ENCODE measurements at places on chromosomes 4 and X.

DNA sequence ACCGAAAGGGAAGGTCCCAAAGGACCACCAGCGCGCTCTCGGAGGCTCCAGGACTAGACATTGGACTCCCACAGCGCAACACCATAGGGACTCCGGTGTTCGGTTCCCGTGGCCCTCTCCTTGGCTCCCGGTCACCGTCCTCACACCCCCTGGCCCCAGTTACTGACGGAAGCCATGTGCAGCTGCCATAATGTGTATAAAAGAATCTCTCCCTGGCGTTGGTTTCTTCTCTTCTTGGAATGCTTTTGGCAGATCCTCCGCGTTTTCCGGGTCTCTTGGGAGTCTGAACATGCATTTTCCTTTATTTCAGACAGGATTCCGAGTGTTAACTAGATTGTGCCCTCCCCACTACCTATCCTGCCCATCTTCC, 69.8 kb downstream of the FBXO8 start:
- DNase-seq: no peak

GRCh38 chr4:124717101-124717500, 4.6 kb upstream of the ANKRD50 start:
- DNase-seq: no peak

GRCh38 chr4:121237069-121237399, 72.9 kb upstream of the TNIP3 start:
- no peak for DNase-seq

DNA sequence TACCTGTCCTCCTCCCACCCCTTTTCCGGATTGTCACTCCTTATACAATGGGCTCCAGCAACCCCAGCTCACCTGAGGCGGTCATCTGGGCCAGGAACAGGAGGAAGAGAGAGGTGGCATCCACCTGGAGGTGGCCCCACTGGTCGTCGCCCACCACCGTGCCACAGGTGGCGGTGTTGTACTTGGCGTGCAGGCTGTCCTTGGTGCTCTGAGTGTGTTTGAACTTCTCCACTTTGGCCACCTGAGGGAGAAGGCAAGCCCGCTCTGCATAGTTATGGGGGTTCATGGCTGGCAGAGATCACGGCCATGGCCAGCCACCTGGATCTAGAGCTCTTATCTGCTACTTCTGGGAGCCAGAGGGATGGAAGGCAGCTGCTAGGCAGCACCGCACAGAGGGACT, 32.9 kb downstream of the PHKA2 start:
- no peak for DNase-seq

DNA sequence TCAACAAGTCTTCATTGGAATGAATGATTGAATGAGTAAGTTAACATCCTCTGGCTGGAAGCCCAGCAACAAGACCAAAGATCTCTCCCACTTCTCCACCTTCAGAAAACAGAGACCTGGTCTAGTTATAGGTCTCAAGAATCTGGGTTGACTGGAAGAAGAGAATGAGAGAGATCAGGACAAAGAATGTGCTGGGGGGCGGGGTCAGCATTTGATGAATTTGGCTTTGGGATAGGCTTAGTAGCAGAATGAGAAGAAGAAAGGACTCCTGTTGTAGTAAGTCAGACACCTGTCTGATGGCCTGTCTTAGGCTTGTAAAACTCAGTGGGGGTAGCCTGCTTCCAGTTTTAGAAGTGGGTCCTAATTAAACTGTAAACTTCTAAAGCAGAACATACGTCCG, 51.0 kb downstream of the TRIM2 start:
- DNase-seq: no peak

DNA sequence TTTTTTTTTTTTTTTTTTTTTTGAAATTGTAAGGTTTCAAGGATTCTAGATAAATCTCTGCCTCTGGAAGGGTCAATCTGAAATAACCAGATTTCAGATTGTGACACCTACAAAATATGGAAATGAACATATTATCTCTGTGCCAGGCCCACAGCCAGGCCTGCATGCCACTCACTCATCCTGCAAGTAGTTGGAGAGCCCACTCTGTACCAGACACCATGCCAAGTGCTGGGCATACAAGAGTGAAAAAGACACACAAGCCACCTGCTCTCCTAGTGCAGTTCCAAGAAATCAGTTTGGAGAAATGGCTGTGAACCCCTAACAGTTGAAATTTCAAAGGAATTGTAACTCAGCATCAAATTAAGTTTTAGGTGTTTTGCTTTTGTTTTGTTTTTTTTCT, 145.9 kb upstream of the NOCT start:
- no peak for DNase-seq

GRCh38 chr4:110019153-110019552, 106.5 kb downstream of the EGF start:
- no peak for DNase-seq

GRCh38 chr4:145938618-145939440, at the start of gene ZNF827:
TSS of gene ZNF827 (minus strand) at chr4:145938823. CDS start at chr4:145938407, 416 bp downstream.
- DNase-seq: peak; percentile 56

Data from stimulated activated CD4-positive, alpha-beta T cell treated with anti-CD3 and anti-CD28 coated beads, Interleukin-4, amount 100 ng/mL, for 1 hour (primary cell).